ENCODE measurements at places on chromosomes 2 and 18. TPM values are rescaled to one million over a fixed set of nuclear protein-coding genes. Genes with fewer than 3 reads are reported as not detected.

Gene GPR39
- total RNA-seq = 0.25 TPM

Gene ANKRD23
- 9.3 TPM for total RNA-seq

Gene DYNAP
- not detected for total RNA-seq

DNA sequence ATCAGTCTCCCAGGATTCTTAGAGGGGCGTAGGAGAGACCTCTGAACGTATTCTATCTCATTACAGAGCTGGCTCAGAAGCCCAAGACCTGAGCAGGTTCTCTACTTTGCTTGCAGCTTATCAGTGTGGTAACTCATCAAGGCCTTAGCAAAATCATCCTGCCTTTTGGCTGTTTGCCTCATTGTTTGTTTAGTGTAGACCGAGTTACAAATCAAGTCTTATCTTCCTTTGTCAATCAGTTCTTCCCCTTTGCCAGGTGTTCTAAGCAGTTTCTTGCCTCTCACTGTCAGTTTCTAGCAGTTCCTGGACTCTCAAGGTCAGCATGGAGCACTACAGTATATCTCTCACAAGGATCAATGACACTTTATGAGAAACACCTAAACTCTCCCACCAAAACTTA, 30.9 kb upstream of the NAB1 start:
- no peak overlapping the region for H3K4me3 ChIP-seq
- no peak overlapping the region for H3K27ac ChIP-seq
- DNase-seq = no peak
- no peaks in the 10 kb centered on the region for H3K4me1 ChIP-seq
